ENCODE measurements at places on chromosomes 12 and 14.

- no peak for DNase-seq
Measured at GRCh38 chr14:50798048-50798421, 32.9 kb downstream of the NIN start.

GRCh38 chr12:12398026-12398859 lies 41.4 kb downstream of the BORCS5 start:
- DNase-seq, result no peak

- no peak for DNase-seq
Measured at GRCh38 chr12:25976289-25976688, 17.8 kb downstream of the RASSF8 start.

GRCh38 chr14:71714225-71714624 lies 218.0 kb upstream of the RGS6 start:
- no peak for DNase-seq

DNA sequence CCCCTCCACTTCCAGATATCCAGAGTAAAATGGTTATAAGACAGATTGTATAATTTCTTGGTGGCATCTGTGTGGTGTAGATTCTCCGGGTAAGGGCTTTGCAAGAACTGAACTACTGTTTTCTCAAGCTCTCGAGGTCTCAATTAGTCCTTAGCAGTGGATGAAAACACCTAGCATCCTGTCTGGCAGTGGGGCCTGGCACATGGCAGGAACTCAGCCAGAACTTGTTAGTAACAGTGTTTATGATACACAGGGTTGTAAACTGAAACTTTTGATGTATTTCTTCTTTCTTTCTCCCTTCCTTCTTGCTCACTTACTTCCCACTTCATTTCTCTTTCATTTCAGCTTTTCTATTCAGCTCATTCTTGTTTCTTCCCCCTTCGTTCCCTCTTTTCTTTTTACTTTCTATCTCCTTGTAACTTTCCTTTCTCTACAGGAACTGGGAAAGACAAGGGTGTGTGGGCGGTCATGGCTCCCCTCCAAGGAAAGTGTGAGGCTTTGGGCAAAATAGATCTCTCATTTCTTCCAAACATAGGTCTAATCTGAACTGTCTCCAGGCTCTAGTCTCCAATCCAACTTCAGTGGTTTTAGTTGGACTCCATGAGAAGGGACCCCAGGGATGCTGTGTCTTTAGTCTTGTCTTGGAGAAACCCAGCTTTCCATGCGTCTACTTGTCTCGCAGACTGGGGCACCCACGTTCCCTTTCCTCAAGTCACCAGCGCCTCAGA lies 159.7 kb downstream of the PAH start:
- no peak for DNase-seq
